ENCODE measurements at places on chromosomes 12 and 14.
A peak's percentile ranks its signal among the peaks of the same experiment; 100 is the strongest.

DNA sequence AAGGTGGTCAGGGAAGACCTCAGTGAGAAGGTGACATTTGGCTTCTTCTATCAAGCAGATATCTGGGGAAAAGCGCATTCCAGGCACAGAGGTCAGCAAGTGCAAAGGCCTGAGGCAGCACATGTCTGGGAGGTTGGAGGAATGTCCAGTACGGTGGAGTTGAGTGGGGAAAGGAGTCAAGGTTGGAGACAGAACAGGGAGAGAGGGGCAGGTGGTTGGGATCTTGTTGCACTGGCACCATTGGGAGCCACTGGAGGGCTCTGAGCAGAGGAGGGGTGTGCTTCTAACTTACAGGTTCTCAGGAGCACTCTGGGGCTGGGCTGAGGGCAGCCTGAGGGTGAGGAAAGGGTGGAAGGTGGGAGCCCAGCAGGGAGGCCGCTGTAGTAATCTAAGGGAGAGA, 52.1 kb downstream of the EID3 start:
- no peak for DNase-seq

GRCh38 chr12:90333939-90334338, 621.0 kb downstream of the CCER1 start:
- DNase-seq, result no peak

DNA sequence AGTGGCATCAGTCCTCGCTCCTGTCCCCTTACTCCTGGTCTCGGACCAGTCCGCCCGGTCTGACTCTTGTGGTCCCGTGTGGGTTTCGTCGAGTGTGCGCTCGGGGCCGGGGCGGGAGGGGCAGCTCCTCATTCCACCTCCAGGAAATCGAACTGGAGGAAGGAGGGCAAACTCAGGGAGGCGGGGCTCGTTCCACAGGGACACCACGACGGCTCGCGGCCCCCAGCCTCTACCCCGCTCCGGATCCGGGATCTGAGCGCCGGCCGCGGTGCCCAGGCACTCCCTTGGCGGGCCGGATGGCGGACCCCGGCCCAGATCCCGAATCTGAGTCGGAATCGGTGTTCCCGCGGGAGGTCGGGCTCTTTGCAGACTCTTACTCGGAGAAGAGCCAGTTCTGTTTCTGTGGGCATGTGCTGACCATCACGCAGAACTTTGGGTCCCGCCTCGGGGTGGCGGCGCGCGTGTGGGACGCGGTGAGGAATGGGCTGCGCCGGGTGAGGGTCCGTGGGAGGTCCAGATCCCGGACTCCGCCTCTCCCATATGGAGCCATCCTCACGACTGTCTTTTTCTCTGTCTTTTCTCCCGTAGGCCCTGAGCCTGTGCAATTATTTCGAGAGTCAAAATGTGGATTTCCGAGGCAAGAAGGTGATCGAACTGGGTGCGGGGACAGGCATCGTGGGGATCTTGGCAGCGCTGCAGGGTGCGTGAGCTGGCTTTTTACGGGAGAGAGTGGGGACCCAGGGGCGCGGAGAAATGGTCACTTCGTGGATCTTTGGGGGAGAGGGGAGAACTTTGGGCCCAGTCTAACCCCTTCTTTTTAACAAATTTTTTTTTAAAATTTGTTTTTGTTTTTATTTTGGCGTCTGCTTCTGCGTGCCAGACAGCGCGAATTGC, at the start of gene EEF1AKMT3:
Gene EEF1AKMT3 (plus strand): TSS at position 186 of the 894 bp plus-strand sequence. CDS start 111 bp downstream, at position 297.
- no peak for DNase-seq

- DNase-seq, result no peak
Observed at GRCh38 chr12:26156201-26156871, 31.5 kb upstream of the BHLHE41 start.

GRCh38 chr12:32542428-32543229, 136.5 kb upstream of the DNM1L start:
- no peak for DNase-seq

DNA sequence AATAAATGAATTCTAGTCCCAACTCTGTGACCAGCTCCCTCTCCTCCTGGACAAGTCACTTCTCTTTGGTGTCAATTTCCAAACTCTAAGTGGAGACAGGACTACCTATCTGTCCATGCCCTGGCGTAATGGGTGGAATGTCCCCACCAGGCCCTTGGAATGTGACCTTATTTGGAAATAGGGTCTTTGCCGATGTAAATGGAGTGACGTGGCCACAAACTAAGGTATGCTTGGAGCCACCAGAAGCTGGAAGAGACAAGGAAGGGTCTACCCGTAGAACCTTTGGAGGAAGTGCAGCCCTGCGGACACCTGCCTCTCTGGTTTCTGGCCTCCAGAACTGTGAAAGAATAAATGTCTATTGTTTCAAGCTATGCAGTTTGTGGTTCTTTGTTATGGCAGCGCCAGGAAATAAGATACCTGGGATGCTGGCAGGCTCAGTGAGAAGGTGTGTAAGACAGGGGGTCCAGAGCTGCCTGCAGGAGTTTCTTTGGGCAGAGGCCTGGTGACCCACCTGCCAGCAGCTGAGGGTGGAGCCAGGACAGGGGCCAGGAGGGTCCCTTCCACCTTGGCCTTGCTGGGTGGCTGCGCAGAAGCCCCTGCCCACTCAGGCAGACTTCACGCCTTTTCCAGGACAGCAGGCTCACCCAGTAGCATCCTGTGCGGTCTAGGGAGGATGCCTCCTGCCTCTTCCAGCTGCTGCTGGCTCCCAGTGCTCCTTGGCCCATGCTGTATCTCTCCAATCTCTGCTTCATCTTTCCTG, 45.8 kb downstream of the ARL6IP4 start:
- no peak for DNase-seq

DNA sequence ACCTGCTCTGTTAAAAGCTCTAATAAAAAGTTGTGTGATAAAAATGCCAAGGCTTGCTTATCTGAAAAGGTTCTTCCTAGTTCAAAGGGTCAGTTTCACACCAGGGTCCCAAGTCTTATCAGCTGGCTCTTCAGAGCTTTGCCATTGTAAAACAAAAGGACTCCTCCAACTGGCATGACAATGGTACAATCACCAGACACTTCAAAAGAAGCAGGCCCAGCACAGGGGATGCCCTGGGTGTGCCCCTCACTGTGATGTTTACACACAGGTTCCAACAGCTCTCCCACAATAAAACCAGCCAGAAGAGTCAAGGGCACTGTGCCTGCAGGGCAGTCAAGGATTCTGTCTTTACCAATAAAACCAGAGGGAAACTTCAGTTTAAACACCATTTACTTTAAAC, 78.7 kb downstream of the PRICKLE1 start:
- no peak for DNase-seq

DNA sequence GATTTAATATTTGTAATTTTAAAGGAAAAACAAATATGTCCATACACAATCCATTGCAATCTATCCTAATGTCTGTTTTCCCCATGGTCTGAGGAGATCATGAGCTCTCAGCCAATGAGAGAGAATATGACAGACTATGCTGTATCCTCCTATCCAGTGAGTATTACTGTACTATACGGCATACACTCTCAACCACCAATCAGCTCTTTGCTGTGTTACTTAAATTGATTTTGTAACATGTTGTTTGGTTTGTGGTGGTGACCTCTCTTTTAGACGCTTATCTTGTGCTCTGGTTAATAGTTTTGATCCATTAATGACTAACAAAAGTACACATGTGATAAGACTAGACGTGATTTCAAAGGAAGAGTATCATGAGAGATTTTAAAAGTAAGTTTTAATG, 231.5 kb upstream of the FOXN3 start:
- no peak for DNase-seq

DNA sequence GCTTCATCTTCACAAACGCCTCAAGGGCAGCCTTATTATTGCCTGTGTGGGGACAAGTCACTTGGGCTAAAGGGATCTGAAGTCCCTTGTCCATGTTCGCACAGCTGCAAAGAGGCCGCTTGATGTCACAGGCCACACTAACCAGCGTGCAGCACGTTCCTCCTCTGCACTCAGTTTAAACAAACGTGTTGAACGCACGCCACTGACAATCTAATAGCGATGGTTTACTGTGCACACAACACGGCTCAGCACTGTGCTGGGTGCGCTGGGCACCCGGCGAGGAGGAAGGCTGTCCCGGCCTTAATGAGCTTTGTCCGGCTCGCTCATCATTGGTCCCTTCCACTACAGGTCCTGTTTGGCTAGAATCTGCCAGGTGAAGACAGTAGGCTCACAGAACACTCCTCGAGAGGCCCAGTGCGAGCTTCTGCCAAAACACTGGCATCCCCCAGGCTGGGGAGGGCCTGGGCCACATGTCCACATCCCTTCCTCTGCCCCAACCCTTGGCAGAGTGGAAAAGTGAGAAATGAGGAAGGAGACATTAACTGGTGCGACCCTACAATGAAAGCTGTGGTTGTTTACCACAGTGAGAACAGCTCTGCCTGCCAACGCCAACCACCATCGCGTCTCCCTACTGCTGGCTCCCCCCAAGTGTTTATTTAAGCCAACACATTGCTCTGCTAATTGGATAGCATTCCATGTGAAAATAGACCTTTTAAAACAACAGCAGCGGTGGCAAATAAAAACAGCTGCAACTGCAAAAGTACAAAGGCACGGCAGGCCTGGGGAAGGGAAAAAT, 113.2 kb downstream of the RBM19 start:
- DNase-seq, result no peak

DNA sequence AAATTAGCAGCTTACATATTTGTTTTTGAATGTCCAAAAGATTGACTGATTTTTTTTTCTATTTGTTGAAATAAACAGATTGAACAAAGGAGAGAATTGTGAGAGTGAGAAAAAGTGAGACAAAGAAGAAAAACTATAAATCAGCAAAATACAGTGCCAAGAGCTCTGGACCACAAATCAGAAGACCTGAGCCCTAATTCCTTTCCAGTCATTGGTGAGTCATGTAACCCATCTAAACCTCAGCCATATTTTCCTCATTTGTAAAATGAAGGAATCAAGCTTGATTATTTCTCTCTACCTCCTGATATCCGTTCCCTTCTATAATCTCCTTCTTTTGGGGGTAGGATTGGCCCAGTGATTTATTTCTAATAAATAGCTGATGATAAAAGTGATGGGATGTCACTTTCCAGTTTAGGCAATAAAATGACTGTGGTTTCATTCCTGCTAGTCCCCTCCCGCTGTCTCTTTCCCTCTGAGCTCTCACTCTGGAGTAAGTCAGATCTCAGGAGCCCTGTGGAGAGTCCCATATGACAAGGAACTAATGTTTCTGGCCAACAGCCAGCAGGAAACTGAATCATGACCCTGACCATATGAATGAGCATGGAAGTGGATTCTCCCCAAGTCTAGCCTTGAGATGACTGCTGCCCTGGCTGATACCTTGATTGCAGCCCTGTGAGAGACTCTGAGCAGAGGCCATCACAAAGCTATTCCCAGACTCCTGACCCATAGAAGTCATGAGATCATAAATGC, 218.9 kb downstream of the ACSS3 start:
- no peak for DNase-seq

DNA sequence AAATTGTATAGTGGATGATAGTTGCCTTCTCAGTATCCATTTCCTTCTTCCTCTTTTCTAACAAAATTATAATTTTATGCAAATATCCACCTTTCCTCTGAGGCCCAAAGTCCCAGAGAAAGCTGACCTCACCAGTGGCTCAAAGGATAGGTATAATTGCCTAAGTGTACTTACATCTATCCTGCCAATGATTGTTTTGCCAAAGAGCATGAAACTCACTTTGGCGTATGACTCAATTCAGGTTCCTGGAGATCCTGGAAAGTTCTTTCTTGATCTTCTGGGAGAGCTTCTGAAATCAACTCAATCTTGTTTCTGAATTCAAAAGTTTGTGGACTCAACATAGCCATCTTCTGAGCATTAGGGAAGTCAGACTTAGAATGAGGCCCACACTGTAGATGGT, 10.5 kb upstream of the RBM25 start:
- no peak for DNase-seq

- no peak for DNase-seq
Observed at GRCh38 chr14:50677527-50678063, 9.5 kb upstream of the SAV1 start.

- no peak for DNase-seq
Observed at GRCh38 chr14:93525696-93526451, 95.1 kb downstream of the UNC79 start.

- DNase-seq, result peak; percentile 92
Observed at GRCh38 chr12:131894313-131894860, at the start of gene ULK1. TSS of gene ULK1 (plus strand) at chr12:131894622. CDS start at chr12:131895002, 380 bp downstream.

- DNase-seq, result no peak
Observed at GRCh38 chr12:109685574-109686447, 27.8 kb upstream of the FAM222A start.

GRCh38 chr14:70525691-70526090, 9.1 kb downstream of the ADAM20 start:
- no peak for DNase-seq

GRCh38 chr12:124501112-124501561, 66.3 kb downstream of the NCOR2 start:
- no peak for DNase-seq

DNA sequence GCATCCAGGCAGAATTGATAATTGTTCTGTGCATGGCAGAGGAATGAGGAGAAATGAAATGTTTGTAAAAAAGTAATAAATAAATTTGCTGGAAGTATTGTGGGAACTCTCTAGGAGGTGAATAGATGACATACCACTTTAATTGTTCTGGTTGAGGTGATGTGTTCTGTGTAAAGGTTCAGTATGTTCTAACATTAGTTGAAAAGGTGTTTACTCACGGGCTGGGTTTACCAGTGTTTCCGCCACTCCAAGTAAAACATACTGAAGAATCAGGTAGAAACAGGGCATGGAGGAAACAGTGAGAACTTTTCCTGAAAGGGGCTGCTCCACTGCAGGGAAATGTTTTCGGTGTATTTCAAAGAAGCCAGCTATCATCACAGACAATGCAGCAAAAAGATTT, 53.3 kb downstream of the SLC15A5 start:
- DNase-seq, result no peak

- no peak for DNase-seq
Observed at GRCh38 chr14:86532219-86532618, 1002.3 kb downstream of the FLRT2 start.

- no peak for DNase-seq
Observed at GRCh38 chr12:103657331-103657730, 70.3 kb downstream of the STAB2 start.

GRCh38 chr12:18861287-18861858, 123.5 kb downstream of the CAPZA3 start:
- DNase-seq, result no peak

DNA sequence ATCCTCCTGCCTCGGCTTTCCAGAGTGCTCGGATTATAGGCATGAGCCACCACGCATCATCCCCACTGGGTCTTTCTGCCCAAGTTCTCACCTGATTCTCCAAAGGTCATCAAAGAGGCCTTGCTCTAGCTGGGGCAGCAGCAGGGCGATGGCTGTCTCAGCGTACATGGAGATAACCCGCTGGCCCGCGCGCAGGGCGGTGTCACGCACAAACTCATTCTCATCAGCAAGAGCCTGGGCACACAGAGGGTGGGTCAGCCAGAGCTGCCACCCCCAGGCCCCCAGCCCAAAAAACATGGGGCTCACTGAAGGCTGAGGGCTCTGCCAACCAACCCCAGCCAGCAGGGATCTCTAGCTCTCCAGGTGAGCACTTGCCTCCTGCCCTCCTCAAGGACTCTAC, 27.7 kb upstream of the RAB35 start:
- DNase-seq, result no peak

DNA sequence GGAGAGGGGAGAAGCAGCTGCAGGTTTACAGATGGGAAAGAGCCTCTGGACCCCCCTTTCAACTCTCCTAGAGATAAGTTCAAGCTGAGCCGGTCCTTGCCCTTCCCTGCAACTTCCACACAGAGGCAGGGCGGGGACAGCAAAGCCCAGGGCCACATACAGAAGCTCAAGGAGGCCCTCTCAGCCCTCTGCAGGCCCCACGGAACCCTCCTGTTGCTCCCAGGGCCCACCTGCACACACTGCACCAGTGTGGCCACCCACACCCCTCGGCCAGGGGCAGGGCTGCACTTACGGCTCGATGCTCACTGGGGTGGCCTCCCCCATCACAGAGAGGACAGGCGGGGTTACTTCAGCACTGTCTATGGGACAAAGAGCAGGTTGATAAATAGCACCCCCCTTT, 13.0 kb upstream of the PNMA1 start:
- DNase-seq, result no peak

GRCh38 chr12:26572137-26572536, 260.9 kb downstream of the ITPR2 start:
- no peak for DNase-seq
